Stimulated activated CD8-positive, alpha-beta memory T cell treated with anti-CD3 and anti-CD28 coated beads, Interleukin-15, amount 100 ng/mL, for 4 hours (primary cell): ENCODE measurements at places on chromosomes 2 and 18.
A peak's percentile ranks its signal among the peaks of the same experiment; 100 is the strongest.

DNA sequence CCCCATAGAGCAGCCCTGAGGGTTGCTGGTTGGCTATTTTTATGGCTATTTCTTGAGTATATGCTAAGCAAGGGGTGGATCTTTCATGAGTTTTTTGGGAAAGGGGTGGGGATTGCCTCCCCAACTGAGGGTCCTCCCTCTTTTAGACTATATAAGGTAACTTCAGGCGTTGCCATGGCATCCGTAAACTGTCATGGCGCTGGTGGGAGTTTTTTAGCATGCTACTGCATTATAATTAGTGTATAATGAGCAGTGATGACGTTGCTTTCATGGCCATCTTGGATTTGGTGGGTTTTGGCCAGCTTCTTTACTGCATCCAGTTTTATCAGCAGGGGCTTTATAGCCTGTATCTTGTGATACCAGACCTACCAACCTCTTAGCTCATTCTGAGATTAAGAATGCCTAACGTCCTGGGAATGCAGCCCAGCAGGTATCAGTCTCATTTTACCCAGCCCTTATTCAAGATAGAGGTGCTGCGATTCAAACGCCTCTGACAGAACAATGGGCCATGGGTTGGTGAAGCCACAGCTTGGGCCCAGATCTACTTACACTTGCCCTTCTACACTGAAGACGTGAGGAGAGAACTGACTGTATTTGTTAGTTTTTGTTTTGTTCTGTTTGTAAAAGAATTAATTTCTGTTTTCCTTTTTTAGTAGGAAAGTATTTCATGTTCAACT is 53.8 kb upstream of the TMEM163 start:
- DNase-seq = no peak

DNA sequence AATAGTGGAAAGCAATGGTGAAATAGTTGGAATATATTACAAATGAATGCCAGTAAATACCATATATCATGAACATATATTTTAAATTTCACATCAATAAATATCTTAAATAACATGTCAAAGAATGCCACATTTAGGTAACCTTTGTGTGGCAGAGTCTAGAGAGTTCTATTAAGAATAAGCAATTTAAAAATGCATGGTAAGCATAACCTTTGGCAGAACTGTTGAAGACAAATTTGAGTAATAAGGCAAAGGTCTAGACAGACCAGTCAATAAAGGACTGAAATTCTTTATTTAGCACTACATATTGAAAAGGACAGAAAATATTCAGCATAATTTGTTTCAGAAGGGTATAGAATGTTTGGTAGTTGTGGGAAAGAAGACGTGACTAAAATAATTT is 1417.0 kb downstream of the SUCLG1 start:
- DNase-seq = no peak

- DNase-seq = no peak
Measured at GRCh38 chr2:53530126-53530525, 237.5 kb upstream of the CHAC2 start.

GRCh38 chr18:31685097-31686082 is 1.0 kb upstream of the B4GALT6 start:
- DNase-seq = peak; percentile 18

DNA sequence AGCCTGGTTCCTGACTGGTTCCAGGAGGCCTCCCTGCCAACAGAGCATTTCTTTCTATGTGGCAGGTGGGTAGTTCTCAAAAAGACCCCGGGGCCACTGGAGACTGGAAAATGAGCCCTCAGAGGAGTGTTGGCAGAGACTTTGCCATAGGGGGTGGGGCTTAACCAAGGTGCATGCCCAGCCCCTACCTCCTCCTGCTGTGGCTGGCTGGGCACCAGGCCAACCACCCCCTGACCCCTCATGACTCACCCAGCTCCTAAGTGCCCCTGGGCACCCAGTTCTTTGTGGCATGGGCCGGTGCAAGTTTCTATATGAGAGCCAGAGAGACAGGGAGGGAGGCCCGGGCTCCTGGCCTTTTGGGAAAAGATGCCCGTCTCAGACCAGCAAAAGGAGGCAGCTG is 98.2 kb upstream of the SMAD2 start:
- DNase-seq = no peak

- no peak for DNase-seq
Measured at GRCh38 chr2:100630473-100630977, 67.7 kb downstream of the PDCL3 start.

DNA sequence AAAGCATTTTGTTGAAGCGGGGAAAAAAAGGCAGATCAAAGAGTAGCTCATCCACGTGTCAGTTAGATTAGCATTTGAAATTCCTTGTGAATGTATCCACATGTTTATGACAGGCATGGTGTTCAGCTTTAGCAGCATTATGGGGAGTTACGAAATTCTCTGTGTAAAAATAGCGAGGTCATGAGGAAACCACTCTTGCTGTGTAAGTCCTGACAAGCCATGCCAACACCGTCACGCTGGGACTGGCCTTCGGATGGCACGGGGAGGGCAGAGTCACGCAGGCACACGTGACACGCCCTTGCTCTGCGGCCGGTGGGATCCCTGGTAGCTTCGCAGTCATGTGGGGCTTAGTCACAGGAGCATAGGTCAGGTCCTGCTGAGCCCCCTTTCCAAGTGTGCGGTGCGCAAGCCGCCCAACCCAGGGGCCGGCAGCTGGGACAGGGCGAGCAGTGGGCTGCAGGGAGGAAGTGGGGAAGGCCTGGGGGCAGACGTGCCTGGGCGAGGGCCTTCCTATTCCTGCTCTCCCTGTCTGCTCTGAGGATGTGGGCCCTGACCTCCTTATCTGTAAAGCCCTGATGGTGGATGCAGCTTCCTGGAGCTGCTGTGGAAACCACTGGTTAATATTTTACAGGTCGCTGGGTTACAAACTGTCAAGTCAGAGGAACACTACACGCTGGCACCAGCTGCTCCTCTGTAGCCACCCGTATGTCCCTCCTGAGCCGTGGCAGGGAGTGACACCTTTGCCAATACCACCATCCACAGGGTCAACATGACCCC is 18.0 kb downstream of the MBP start:
- DNase-seq = no peak

GRCh38 chr18:63189041-63189440 is 130.5 kb downstream of the BCL2 start:
- no peak for DNase-seq

DNA sequence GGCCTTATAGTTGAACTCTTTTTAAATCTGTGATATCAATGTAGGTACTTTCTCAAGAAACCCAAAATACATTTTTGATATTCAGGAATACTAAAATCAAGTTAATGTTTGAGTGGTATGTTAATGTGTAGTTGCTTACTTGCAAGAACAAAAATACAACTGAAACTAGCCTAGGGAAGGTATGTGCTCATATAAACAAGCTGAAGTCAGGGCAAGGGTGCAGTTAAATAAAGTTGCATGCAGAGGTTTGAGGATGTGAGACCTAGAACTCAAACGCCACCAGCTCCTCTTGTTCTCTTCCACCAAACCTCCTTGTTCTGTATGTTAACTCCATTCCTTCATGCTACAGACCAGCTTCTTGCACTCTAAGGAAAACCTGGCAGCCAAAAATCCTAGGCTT is 388.3 kb upstream of the SMIM21 start:
- no peak for DNase-seq

GRCh38 chr2:17830053-17831034 is 14.1 kb downstream of the MSGN1 start:
- no peak for DNase-seq

DNA sequence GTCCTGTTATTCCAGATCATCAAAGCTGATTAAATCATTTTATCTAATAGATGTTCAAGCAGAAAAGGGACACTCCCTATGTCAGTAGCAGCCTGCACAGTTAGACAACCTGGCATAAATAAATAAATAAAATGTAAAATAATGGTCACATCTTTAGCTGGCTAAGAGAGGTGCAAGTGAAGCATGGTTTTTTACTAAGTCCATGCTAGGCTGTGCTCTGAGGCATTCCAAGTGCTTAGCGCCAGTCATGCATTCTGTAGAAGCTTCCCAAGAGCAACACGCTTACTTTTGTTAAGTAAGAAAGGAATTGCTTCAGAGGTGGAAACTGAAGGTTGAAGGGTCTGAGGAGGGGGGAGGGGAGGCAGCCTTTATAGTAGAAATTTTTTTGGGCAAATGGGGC is 351.2 kb downstream of the CDH2 start:
- DNase-seq = no peak

DNA sequence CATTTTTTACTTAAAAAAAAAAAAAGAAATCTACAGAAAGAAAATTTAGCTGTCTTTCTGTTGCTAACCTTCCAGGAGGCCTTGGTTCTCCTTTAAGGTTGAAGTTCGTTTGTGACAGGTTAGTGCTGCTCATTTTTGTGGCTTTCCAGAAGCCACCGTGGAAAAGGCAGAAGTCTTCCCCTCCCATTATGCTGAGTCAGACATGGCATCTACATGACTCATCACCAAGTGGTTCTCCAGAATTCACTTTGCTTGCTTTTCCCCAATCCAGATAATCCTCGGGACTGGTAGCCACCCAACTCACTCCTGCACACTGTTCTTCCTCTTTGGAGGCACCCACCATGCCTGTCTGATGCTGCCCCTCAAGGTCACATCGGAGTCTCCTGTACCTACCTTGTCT is 228.7 kb downstream of the PIK3C3 start:
- DNase-seq = no peak

DNA sequence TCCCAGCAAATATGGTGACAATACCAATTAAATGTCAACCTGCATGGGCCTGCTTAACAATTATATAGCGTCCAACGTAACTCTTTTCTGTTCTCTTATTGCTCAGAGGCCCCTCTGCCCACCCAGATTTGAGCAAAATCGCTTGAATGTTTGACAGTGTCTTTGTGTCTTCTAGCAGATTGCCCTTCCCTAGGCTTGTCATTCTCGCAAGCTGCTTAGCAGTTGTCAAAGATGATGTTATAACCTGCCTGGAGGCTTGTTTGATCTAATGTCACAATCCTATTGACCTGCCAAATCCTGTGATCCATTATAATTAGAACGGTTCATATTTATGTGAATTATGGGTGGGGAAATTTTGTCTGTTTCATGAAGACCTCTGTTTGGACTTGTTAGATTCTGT is 108.8 kb downstream of the FARSB start:
- DNase-seq = no peak

DNA sequence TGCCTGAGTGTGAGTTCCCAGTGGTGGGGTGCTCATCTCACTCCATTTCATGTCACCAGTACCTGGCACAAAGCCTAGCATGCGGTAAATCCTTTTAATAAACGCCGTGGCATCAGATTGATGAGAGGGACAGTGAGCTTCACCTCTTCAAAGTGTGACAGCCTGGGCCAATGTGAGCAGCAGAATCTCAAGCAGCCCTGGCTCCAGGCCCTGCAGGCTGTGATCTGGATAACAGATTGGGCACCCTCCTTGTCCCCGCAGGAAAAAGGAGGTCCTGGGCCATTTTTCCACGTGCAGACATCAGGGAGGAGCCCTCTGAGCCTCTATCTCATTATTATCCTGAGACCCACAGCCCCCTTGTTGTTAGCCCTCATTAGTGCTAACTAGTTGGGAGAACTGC is 34.8 kb downstream of the TET3 start:
- no peak for DNase-seq

GRCh38 chr18:22046473-22046872 is 122.9 kb upstream of the GATA6 start:
- DNase-seq = no peak

DNA sequence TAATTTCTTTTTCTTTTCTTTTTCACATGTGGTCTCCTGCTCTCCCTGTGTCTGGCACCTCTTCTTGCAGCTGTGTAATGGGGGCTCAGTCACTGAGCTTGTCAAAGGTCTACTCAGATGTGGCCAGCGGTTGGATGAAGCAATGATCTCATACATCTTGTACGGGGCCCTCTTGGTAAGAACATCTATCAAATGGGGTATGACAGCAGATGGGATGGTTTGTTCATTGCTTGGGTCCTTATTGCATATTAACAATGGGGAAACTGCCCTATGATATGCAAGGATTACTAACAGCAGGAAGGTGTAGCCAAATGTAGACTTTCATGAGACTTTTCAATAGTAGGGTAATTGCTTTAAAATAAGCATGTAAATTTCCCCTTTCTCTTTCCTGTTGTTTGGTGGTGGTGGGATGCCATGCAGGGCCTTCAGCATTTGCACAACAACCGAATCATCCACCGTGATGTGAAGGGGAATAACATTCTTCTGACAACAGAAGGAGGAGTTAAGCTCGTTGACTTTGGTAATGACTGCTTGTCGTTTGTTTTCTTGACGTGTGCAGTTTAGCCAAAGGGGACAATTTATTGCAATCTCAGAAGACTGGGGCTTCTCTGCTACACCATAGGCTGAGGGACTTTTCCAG is 36.5 kb downstream of the MYO3B start:
- no peak for DNase-seq

- no peak for DNase-seq
Measured at GRCh38 chr2:179237209-179237946, 27.3 kb downstream of the SESTD1 start.

GRCh38 chr2:239857591-239857990 is 167.6 kb downstream of the NDUFA10 start:
- DNase-seq = no peak

- DNase-seq = no peak
Measured at GRCh38 chr2:235560345-235560744, 66.5 kb downstream of the AGAP1 start.

GRCh38 chr2:118325321-118325955 is 237.2 kb downstream of the INSIG2 start:
- DNase-seq = no peak

- DNase-seq = no peak
Measured at GRCh38 chr2:240290432-240291336, 144.8 kb upstream of the GPC1 start.

GRCh38 chr2:65345631-65346030 is 86.8 kb downstream of the SPRED2 start:
- no peak for DNase-seq

DNA sequence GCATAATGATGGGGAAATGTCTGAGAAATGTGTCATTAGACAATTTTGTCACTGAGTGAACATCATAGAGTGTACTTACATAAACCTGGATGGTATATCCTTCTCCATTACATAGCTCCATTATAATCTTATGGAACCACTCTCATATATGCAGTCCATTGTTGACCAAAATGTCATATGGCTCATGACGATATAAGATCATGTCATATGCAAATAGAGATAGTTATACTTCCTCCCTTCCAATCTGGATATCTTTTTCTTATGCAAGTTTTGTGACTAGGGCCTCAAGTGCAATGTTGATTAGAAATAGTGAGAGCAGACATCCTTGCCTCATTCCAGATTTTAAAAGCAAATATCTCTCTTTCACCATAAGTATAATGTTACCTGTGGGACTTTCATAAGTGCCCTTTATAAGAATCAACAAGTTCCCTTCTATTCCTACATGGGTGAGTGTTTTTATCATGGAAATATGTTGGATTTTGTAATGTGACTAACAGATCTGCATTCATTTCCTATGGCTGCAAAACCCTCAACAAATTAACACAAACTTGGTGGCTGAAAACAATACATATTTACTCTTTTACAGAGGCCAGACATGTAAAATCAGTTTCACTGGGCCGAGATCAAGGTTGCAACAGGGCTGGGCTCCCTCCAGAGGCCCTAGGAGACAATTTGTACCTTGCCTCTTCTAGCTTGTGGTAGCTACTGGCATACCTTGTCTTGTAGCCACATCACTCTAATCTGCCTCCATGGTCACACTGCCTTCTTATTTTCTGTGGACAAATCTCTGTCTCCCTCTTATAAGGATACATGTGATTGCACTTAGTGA is 21.6 kb upstream of the SULT1C4 start:
- no peak for DNase-seq
